A549 treated with AZD2906 at 1 μM for 4 hours (cell line): ENCODE measurements at places on chromosomes 2 and 18. TPM values are rescaled to one million over a fixed set of nuclear protein-coding genes. Genes with fewer than 3 reads are reported as not detected.

Gene KATNAL2
- total RNA-seq = 1.4 to 2.4 TPM (median 1.9 TPM) in 5 replicates

Gene ARHGAP25
- total RNA-seq = 0.16 to 0.35 TPM (median 0.22 TPM) in 5 replicates

Gene CRYGC
- total RNA-seq = not detected in 5 replicates

Gene COLEC12
- total RNA-seq = 0.02 to 0.06 TPM (median 0.03 TPM) in 5 replicates

Gene FER1L5
- 0.01 TPM in 1 of 5 replicates, not detected in the others for total RNA-seq

Gene PSD4
- 12.3 to 15.0 TPM (median 13.6 TPM) in 5 replicates for total RNA-seq

Gene IFIH1
- total RNA-seq = 0.71 to 1.1 TPM (median 0.94 TPM) in 5 replicates

Gene SLC9A2
- 2.9 to 3.0 TPM (median 3.0 TPM) in 5 replicates for total RNA-seq

Gene OBSL1
- total RNA-seq = 18.7 to 23.2 TPM (median 21.6 TPM) in 5 replicates

Gene SEC11C
- total RNA-seq = 51.7 to 64.5 TPM (median 56.4 TPM) in 5 replicates

Gene REG3A
- not detected in 5 replicates for total RNA-seq

Gene NGEF
- total RNA-seq = 13.0 to 16.8 TPM (median 15.5 TPM) in 5 replicates

Gene COPS9
- 254 to 314 TPM (median 286 TPM) in 5 replicates for total RNA-seq

Gene TRIM54
- 0.82 to 1.2 TPM (median 0.95 TPM) in 5 replicates for total RNA-seq

Gene NEURL3
- 0.41 to 0.89 TPM (median 0.83 TPM) in 5 replicates for total RNA-seq

Gene PLGLB1
- total RNA-seq = 0.20 to 0.66 TPM (median 0.38 TPM) in 5 replicates

Gene CCDC85A
- total RNA-seq = 0.31 to 0.46 TPM (median 0.35 TPM) in 5 replicates

Gene STAT1
- 48.6 to 60.2 TPM (median 52.7 TPM) in 5 replicates for total RNA-seq

Gene MYL1
- total RNA-seq = not detected in 5 replicates

Gene NEB
- total RNA-seq = 0.17 to 0.34 TPM (median 0.20 TPM) in 5 replicates

Gene GKN1
- 0.37 to 0.77 TPM (median 0.66 TPM) in 5 replicates for total RNA-seq

Gene GALR1
- total RNA-seq = not detected in 5 replicates

Gene SIX3
- 2.7 to 4.3 TPM (median 3.7 TPM) in 5 replicates for total RNA-seq

Gene ZC3H15
- 73.0 to 92.4 TPM (median 76.9 TPM) in 5 replicates for total RNA-seq

Gene SLC5A7
- not detected in 5 replicates for total RNA-seq

Gene ECEL1
- total RNA-seq = 0.15 to 0.25 TPM (median 0.23 TPM) in 5 replicates

Gene CLEC4F
- not detected in 5 replicates for total RNA-seq

Gene TCF23
- not detected in 5 replicates for total RNA-seq

Gene SERPINB2
- 0.05 to 0.09 TPM (median 0.05 TPM) in 3 of 5 replicates, not detected in the others for total RNA-seq

Gene XDH
- 0.98 to 1.4 TPM (median 1.2 TPM) in 5 replicates for total RNA-seq

Gene FOSL2
- total RNA-seq = 75.3 to 85.5 TPM (median 79.3 TPM) in 5 replicates

Gene RAB17
- 0.14 to 0.43 TPM (median 0.28 TPM) in 5 replicates for total RNA-seq

Gene FLACC1
- 0.14 to 0.20 TPM (median 0.17 TPM) in 3 of 5 replicates, not detected in the others for total RNA-seq

Gene ITPRIPL1
- total RNA-seq = not detected in 5 replicates

Gene GREB1L
- total RNA-seq = 3.1 to 5.9 TPM (median 5.3 TPM) in 5 replicates

Gene KCNE4
- 0.37 to 0.56 TPM (median 0.48 TPM) in 5 replicates for total RNA-seq

Gene POTEC
- not detected in 5 replicates for total RNA-seq

Gene CHRNG
- not detected in 5 replicates for total RNA-seq

Gene ASB18
- total RNA-seq = not detected in 5 replicates

Gene C2orf78
- not detected in 5 replicates for total RNA-seq

Gene SCN9A
- 2.3 to 4.5 TPM (median 3.7 TPM) in 5 replicates for total RNA-seq

Gene WNT10A
- total RNA-seq = 0.06 to 0.11 TPM (median 0.09 TPM) in 4 of 5 replicates, not detected in the other

Gene CPO
- 0.05 to 0.11 TPM (median 0.09 TPM) in 4 of 5 replicates, not detected in the other for total RNA-seq

Gene CABYR
- 13.5 to 19.7 TPM (median 14.1 TPM) in 5 replicates for total RNA-seq

Gene MREG
- total RNA-seq = 3.9 to 4.7 TPM (median 4.0 TPM) in 5 replicates

Gene SLC23A3
- 0.13 to 0.63 TPM (median 0.41 TPM) in 5 replicates for total RNA-seq

Gene KRTCAP3
- total RNA-seq = 0.47 to 0.72 TPM (median 0.61 TPM) in 4 of 5 replicates, not detected in the other

Gene KIF3C
- 36.4 to 42.8 TPM (median 40.2 TPM) in 5 replicates for total RNA-seq

Gene CYS1
- total RNA-seq = 1.0 to 1.9 TPM (median 1.7 TPM) in 5 replicates

Gene SLC14A1
- 0.14 TPM in 1 of 5 replicates, not detected in the others for total RNA-seq

Gene STPG4
- total RNA-seq = 0.03 to 0.07 TPM in 2 of 5 replicates, not detected in the others

Gene CYP26B1
- 13.4 to 16.1 TPM (median 15.2 TPM) in 5 replicates for total RNA-seq

Gene MC4R
- not detected in 5 replicates for total RNA-seq

Gene NHEJ1
- total RNA-seq = 15.2 to 19.0 TPM (median 16.9 TPM) in 5 replicates

Gene SLC35F6
- total RNA-seq = 34.2 to 37.7 TPM (median 35.4 TPM) in 5 replicates

Gene PTCD3
- 56.4 to 83.2 TPM (median 70.0 TPM) in 5 replicates for total RNA-seq

Gene DNAJC5G
- not detected in 5 replicates for total RNA-seq

Gene SNRNP27
- 45.5 to 76.1 TPM (median 49.1 TPM) in 5 replicates for total RNA-seq

Gene ANKMY1
- 8.5 to 10.6 TPM (median 9.9 TPM) in 5 replicates for total RNA-seq
